ENCODE measurements at places on chromosomes 7 and 10. TPM values are rescaled to one million over a fixed set of nuclear protein-coding genes. Genes with fewer than 3 reads are reported as not detected.

ANKRD30A gene
- not detected for total RNA-seq

TRPV6 gene
- total RNA-seq = not detected

CAV1 gene
- 1,496 TPM for total RNA-seq

CHN2 gene
- total RNA-seq = not detected

C7orf57 gene
- total RNA-seq = not detected

PLEKHA8 gene
- 9.7 TPM for total RNA-seq

RGS10 gene
- 55.5 TPM for total RNA-seq

AASS gene
- total RNA-seq = 15.0 TPM

SEMA3A gene
- total RNA-seq = 187 TPM

MACROH2A2 gene
- 17.4 TPM for total RNA-seq

DLG5 gene
- total RNA-seq = 12.7 TPM

ANKRD16 gene
- total RNA-seq = 5.7 TPM

GNG11 gene
- total RNA-seq = 6.1 TPM

- DNase-seq = no peak
Measured at GRCh38 chr10:31902625-31903024, 26.0 kb downstream of the ARHGAP12 start.

- peak; percentile 38 for DNase-seq
Measured at GRCh38 chr7:50791938-50792341, 9.2 kb upstream of the GRB10 start.

GRCh38 chr10:106582291-106582690 lies 582.2 kb downstream of the SORCS1 start:
- DNase-seq = peak; percentile 34

DNA sequence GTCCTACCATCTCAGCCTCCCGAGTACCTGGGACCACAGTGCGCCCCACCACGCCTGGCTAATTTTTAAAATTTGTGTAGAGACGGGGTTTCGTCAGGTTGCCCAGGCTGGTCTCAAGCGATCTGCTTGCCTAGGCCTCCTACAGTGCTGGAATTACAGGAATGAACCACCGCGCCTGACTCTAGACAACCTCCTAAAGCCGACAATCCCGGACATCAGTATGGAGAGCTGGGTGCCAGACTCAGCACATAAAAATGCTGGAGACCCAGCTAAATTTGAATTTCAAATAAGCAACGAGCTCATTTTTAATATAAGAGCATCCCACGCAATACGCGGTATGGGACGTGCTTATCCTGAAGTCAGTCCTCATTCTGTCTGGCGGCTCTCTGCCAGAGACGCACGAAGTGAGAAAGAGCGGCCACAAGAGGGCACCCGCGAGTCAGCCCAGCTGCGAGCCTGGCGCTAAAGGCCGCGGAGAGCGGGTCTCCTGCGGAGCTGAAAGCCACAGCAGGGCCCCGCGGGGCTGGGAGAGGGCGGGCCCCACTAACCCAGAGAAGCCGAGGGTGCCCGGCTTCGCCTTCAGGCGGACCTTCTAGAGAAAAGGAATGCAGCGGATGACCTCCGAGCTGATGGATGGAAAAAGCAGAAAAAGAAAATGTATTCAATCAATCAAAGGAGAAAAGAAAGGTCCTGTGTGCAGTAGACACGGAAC lies 7.0 kb downstream of the CALY start:
- DNase-seq = peak; percentile 84

GRCh38 chr7:158055726-158056510 lies 531.7 kb downstream of the PTPRN2 start:
- DNase-seq = no peak

- no peak for DNase-seq
Measured at GRCh38 chr7:40507166-40507565, 372.4 kb downstream of the SUGCT start.

- peak; percentile 54 for DNase-seq
Measured at GRCh38 chr7:155947051-155947450, 134.8 kb upstream of the SHH start.

GRCh38 chr10:95122736-95123135 lies 53.4 kb upstream of the CYP2C8 start:
- DNase-seq = no peak

DNA sequence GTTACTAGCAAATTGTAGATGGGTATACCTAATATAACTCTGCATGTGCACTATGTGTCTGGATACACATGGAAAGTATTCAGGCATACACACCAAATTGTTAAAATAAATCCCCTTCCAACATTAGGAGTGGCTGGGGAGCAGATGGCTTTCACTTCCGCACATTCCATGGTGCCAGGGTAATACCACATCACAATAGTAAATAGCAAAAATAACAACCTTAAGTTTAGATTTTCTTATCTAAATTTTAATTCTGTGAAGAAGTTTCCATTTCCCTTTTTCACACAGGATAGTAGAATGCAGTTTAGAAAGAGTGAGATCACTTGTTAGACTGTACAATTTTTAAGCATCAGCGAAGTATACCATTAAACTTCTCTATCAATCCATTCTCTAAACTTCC lies 5.8 kb upstream of the ALOX5 start:
- DNase-seq = no peak

GRCh38 chr7:78037603-78038002 lies 239.0 kb downstream of the PHTF2 start:
- DNase-seq = no peak

GRCh38 chr7:25847336-25848070 lies 304.5 kb upstream of the NFE2L3 start:
- DNase-seq = peak; percentile 33

- no peak for DNase-seq
Measured at GRCh38 chr7:121398246-121398645, 2.1 kb upstream of the FAM3C start.

DNA sequence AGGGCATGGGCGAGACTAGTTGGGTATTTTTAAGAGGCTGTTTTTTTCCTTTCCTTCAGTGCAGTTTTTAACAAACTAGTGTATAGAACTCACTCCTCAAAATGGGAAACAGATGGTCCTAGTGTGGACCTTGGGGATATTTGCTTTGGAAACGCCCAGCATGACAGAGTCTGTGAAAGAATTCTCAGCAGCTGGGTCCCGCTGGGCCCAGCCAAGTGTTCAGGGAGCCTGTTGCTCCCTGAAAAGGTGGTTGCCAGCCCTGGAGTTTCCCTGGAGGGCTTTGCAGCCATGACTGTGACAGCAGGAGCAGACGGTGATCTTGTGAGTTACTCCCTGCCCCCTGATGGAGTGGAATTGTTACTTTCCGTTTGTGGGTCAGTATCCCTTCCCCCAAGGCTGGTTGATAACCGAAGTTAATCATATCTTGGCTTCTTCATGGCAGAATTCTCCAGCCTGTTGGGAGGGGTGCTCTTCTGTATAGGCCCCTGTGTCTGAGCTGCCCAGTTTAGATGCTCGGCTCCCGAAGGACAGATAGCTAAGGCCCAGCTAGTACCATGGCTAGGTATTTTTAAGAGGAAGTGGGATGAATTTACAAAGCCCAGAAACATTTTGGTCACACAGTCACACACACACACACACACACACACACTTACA lies 278.6 kb upstream of the HABP2 start:
- no peak for DNase-seq

DNA sequence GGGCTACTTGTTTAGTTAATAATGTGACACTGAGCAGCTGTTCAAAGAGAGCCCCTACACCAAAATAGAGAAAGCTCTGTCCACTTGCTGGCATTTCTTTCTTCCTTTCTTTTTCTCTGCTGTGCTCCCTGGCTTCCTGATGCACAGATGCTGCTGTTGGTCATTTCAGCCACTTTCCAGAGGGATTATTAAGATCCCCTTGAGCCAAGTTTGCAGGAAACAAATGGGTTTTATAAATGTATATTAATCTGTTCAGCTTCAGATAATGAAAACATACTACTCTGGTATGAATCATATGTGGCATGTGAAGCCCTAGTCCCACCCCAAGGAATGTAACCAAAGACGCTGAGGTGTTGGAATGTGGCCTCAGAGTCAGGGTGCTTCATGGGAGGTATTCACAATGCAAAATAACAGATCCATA lies 638.2 kb upstream of the FZD8 start:
- peak; percentile 54 for DNase-seq

- DNase-seq = no peak
Measured at GRCh38 chr10:60729106-60729505, 49.2 kb upstream of the CDK1 start.

- no peak for DNase-seq
Measured at GRCh38 chr10:29083096-29083495, 205.8 kb upstream of the LYZL1 start.

- no peak for DNase-seq
Measured at GRCh38 chr7:157276091-157276561, 60.7 kb upstream of the DNAJB6 start.

DNA sequence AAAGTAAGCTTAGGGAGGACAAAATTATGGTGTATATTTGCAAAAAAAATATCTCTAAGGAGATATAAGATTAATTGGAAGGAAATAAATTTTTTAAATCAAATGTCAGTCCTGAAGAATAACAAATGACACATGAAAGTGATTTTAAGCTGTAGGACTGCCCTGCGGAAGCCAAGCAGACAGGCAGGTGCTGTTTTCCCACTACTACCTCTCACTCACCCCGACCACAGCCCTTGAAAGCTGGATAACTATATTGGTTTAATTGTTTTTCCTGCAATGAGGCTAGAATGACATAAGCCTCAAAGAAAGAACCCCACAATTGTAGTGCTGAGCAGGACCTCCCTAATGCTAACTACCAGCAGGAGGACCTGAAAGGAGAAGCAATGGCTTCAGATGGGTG lies 68.6 kb upstream of the VIPR2 start:
- DNase-seq = no peak

GRCh38 chr10:44404741-44405437 lies 20.0 kb upstream of the CXCL12 start:
- DNase-seq = no peak

DNA sequence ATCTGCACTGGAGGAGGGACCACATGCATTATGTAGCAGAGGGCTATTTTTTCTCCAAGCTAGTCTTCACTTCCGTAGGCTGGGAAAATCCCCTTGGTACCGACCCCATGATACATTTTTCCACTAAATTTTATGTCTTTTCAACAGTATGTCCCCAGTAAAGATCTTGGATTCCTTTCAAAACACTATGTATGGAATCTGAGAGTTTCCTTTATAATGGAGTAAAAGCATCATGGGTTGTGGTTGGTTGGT lies 4.8 kb upstream of the ZNRF2 start:
- DNase-seq = no peak

- no peak for DNase-seq
Measured at GRCh38 chr7:101947899-101948298, 130.5 kb downstream of the CUX1 start.

- no peak for DNase-seq
Measured at GRCh38 chr10:109875828-109876821, 47.2 kb downstream of the XPNPEP1 start.

- DNase-seq = no peak
Measured at GRCh38 chr10:27541796-27542729, 38.0 kb downstream of the RAB18 start.

- no peak for DNase-seq
Measured at GRCh38 chr10:5043716-5044115, 40.1 kb upstream of the AKR1C2 start.

All from IMR-90 (cell line).